ENCODE measurements at places on chromosomes 2 and 18.

DNA sequence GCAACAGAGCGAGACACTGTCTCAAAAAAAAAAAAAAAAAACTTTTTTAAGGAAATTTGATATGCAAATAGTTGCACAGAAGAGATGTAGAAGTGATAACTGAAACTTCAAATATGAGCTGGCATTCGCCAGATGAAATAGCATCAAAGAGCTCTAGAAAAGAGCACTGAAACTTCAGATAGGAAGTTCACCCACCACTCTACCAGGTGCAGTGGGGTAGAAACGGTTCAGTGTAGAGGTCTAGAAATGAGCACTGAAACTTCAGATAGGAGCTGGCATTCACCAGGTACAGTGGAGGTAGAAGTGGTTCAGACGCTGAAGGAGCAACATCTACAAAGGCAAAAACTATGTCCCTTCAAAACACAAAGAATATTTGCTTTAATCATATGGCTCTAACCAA is 9.0 kb upstream of the ONECUT2 start:
- DNase-seq: no peak

DNA sequence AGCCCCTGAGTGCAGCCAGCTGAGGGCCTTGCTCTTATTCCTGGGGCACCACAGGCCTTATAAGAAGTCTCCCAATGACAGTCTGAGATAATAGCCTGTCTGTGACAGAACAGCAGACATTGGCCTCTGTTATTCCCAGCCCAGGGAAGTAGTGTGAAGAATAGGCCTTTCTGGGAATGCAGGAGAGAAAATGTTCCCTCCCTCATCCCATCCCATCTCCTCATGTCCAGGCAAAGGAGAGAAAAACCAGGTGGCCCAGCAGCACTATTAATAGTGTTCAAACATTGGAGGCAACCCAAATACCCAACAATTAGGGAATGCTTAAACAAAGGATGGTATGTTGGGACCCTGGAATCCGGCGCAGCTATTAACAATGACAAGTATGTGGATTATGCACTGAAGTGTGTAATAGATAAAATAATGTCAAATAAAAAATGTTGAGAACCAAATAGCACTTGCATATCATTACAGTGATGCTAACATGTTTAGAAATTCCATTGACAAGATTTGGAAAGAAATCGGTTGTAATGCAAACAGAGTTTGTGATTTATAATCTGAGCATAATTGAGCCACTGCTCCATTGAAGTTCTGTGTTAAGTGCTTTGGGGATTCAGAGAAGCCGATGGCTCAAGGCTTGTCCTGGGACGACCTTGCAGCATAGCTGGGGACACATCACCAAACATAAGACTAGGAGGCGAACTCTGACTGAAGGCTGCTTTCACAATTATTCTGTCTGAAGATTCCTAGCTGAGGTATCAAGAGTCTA is 69.3 kb downstream of the LBH start:
- DNase-seq: no peak

GRCh38 chr2:230234845-230235244 is 9.3 kb downstream of the SP140 start:
- DNase-seq: no peak

DNA sequence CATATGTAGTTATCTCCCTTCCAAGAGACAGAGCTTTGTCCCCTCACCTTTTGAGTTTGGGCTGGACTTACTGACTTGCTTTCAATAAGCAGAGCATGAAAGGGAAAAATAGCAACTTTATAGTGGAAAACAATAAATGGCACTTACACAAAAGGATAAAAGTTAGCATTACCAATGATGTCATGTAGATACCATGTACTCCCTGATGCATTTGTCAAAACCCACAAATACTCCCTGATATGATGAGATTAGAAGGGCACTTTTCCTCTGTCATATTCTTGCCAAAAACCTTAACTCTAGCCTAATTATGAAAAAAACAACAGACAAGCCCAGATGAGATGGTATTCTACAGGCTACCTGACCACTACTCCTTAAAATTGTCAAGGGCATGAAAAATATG is 16.0 kb downstream of the HIBCH start:
- DNase-seq: no peak

GRCh38 chr2:107146181-107146580 is 260.2 kb upstream of the ST6GAL2 start:
- no peak for DNase-seq

DNA sequence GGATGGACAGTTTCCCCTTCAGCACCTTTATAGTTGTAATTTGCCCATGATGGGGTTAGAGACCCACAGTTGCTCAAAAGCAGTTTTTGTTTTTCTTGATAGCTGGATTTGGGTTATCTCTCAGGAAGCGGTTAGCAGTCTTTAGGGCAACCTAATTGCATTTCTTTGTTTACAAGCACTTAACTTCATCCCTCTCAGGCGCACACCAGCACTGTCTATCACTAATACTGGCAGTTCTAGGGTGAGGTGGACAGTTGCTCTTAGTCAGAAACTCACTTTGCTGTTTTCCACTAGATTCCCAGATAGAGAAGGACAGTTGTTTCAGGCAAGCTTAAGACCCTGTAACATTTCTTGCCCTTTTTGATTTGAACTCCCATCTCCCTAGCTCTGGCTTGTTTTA is 146.0 kb downstream of the AGAP1 start:
- DNase-seq: no peak

DNA sequence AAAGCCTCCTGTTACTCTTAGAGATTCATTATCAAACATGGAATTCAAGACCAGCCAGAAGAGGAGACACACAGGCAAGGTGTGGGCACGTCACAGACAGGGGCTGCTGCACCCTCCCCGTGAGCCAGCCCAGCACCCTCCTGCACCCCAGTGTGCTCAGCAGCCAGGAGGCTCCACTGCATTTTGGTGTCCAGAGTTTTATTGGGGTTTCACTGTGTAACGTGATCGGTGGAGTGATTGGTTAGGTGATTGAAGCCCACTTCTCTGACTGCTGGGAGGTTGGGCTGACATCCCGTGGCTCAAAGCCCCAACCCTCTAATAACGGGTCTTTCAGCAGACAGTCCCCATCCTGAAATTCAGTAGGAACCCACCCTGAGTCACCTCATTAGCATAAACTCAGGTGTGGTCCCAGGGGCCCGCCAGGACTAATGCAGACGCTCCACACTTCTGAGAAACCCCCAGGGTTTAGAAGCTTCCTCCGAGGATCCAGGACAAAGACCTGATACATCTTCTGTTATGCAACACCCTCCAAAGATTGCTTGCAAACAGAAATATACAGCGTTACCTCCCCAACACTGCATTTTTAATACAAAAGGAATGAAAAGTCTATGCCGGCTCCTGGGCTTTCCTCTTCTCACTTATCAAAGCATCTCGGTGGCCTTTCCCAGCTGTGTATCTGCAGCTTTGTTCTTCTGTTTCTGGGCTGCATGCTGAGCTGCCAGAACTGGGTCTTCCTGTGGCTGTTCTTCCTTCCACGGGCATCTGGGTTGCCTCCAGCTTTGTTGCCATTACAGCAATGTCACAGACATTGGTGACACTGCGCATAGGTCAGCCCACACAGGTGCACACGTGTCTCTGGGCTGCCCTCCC is 43.7 kb upstream of the SNED1 start:
- no peak for DNase-seq

- no peak for DNase-seq
These were observed 64.9 kb downstream of the GALR1 start for GRCh38 chr18:77314511-77314910.

DNA sequence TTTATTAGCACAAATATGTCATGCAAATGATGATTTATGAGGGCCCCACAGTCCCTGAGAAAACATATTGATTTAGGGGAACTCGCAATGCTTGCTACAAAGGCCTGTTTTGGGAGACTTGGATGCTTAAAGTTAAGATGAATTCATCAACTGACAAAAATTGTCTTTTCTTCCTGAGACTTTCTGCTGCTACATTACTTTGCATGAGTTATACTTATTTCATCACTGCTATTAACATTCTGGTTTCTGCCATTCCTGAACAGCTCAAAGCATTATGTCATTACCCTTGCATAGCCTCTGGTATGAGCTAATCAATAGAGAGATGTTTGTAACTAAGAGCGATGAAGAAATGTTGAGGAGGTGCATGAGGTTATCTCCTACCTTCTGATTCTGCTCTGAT is 74.4 kb downstream of the SOX11 start:
- no peak for DNase-seq

GRCh38 chr2:235698028-235698427 is 204.2 kb downstream of the AGAP1 start:
- no peak for DNase-seq

GRCh38 chr18:75456199-75456631 is 28.7 kb upstream of the SMIM21 start:
- peak; percentile 75 for DNase-seq
